ENCODE measurements at places on chromosomes 12 and 14. TPM values are rescaled to one million over a fixed set of nuclear protein-coding genes. Genes with fewer than 3 reads are reported as not detected.

The GPD1 gene
- total RNA-seq, result 38.3 TPM

The PTPRQ gene
- total RNA-seq, result 0.13 TPM

DNA sequence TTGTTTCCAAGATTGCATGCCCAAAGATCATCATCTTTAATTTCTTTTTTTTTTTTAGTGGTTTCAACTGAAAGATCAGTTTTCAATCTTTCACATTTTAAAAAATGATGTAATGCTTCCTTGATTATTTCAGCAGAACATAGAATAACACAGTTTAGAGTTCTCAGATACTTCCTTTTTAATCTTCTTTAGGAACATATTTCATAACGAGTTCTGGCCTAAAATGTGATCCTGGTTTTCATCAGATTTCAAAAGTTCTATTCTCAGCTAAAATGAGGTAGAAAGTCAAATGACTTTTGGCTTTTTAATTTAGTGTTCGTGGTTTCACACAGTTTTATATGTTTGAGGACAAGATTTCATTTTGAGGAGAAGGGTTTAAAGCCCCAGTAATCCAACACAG lies 40.0 kb upstream of the NR1H4 start:
- no peak for DNase-seq

- no peak for DNase-seq
These were observed 16.2 kb downstream of the VPS33A start for GRCh38 chr12:122250047-122250446.

DNA sequence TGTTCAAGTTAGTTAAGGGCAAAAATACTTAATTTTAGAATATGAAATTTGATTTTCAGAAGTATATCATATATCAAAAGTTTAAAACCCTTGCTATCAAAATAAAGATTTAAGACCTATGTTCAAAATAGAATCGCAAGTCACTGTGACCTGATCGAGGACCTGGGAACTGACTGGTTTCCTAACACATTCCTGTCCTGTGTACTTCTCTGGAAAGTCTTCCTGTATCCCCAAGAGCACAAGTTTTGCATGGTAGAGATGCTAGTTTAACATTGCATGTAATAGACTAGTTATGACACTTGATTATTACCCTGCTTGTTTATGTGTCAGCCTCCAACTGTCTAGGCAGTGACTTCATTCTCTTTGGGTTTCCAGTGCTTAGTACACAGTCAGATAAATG lies 30.3 kb downstream of the BCAT1 start:
- DNase-seq, result no peak

The LRRC10 gene
- total RNA-seq, result 40.5 TPM

GRCh38 chr12:78880078-78880477 lies 15.5 kb downstream of the SYT1 start:
- no peak for DNase-seq

DNA sequence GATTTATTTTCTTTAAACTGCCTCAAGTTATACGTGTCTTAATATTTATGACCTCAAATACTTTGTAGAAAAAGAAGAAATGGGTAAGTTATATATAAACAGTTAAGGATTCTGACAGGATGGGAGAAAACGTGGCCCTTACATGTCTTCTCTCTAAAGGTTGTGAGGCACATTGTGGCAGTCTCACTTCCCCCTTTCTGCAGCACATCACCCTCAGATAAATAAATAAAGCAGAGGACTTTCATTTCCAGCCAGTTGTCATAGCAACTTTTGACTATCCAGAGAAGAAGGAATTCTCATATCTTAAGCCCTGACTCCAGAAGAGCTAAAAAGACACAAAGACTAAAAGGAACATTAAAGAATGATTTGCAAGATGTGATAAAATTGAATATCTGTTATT lies 28.8 kb upstream of the CEP83 start:
- DNase-seq, result no peak

GRCh38 chr14:97638864-97639263 lies 841.7 kb downstream of the VRK1 start:
- DNase-seq, result no peak

The G2E3 gene
- total RNA-seq, result 5.2 TPM

The RXYLT1 gene
- total RNA-seq, result 14.3 TPM

GRCh38 chr14:68712703-68713370 lies 80.0 kb downstream of the ZFP36L1 start:
- no peak for DNase-seq

DNA sequence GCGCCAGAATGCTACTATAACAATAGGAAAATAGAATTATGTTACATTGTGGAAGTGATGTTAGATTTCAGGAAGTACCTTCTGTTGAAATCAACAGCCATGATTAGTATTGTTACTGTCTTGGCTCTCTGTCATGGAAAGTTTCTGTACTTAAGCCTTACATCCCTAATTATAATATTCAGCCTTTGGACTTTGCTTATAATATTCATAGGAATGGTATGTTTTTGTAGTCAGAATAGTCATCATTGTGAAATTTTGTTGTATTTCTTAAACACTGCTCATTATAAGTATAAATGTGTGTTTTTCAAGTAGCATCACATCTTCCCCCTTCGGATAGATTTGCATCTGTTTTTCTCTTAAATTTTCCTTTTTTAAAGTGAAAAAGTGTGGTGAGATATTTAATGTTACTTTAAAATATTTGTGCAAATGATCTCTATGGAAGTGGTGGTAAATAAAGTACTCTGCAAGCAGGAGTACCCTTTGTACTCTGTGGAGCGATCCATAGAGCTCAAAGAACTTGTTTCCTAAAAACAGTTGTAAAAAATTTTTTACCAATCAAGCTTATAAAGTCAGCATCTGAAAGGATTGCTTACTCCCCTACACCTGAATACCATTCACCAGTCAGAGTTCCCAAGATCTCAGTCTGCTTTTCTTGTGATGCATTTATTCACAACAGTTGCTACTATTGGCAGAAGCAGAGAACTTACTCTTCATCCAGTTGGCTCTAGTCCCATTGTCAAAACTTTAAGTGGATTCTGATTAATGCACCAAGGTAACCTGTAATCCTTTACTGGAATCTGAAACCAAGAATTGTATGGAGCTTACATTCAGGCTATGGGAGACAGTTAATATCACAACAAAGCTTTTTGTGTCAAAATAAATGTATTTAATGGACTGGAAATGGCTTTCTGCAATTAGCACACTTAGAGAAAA lies 87.8 kb downstream of the RIC8B start:
- no peak for DNase-seq

DNA sequence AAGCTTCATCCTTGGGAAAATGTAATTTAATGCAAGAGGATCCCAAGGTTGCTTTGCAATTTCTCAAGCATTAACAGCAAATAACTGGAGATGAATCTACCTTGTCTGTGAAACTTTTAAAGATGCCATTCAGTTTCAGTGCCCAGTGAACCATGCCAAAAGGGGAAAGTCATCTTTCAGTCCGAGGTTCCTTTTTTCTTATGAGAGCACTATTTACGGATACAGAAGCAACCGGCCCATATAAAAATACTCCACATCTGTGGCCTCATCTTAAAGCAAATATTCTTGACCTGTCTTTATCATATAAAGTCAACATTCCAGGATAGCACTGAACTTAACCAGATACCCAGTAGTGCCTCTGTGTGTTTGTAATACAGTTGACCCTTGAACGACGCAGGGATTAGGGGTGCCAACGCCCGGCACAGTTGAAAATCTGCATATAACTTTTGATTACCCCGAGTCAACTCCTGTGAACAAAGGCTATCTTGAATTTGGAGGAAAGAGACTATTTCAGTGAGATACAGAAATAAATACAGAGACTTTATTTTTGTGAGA lies 209.4 kb downstream of the PCNX1 start:
- DNase-seq, result no peak

GRCh38 chr12:69897744-69898143 lies 72.7 kb downstream of the MYRFL start:
- DNase-seq, result peak; percentile 47

The PPFIA2 gene
- total RNA-seq, result 0.35 TPM

The KRT83 gene
- total RNA-seq, result not detected

- no peak for DNase-seq
These were observed 129.8 kb upstream of the TMEM132C start for GRCh38 chr12:128137140-128137539.

GRCh38 chr12:87920139-87920538 lies 109.1 kb downstream of the C12orf50 start:
- no peak for DNase-seq

The CFAP54 gene
- 0.13 TPM for total RNA-seq

DNA sequence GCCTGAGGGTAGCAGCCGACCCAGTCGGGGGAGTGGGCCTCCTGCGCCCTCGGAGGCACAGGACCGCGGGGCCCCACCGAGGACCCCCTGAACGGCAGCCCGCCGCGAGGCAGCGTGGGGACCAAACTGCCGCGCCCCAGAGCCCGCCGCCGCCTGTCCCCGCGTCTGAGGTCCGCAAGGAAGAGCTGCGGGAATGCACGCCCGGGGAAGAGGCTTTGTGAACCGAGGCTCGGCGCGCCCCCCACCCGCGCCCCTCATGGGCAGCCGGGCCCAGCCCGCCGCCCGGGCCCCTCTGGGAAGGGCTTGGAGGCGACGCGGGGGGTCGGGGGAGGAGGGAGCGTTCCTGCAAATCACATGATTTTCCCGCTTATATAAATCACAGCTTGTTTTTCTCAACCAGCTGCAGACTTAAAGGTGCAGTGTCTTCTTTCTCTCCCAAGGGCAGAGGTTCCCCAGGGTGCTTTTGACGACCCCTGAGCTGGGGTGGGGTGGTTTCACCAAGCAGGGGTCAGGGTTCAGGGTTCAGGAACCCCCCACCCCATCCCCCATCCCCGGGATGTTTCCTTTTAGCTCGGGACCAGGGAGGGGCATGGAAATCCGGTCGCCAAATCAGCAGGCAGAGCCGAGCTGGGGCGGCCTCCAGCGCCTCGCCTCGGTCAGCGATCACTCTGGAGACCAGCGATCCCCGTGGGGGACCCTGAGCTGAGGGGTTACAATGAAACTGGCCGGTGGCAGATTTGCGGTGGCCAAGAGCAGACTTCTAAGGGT lies 44.7 kb upstream of the ATP23 start:
- DNase-seq, result peak; percentile 88

- peak; percentile 73 for DNase-seq
These were observed 40.8 kb upstream of the PNMA1 start for GRCh38 chr14:73754911-73755360.

DNA sequence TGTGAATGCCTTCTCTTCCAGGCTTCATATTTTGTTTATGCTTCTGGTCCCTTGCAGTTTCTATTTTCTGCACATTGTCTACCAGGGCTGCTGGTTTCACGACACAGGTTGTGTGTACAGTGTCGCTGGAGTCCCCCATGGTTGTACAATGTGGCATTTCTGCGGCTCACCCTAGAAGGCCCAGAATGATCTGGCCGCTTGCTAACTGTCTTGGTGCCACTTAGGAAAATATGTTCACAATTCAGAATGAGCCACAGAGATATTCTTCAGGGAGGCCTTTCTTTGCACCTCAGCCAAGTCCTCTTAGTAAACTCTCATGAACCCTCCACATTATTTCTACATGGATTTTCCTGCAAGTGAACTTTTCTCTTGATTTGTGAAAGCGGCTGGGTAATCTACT lies 195.4 kb downstream of the SUDS3 start:
- no peak for DNase-seq

The RTL1 gene
- total RNA-seq, result not detected

DNA sequence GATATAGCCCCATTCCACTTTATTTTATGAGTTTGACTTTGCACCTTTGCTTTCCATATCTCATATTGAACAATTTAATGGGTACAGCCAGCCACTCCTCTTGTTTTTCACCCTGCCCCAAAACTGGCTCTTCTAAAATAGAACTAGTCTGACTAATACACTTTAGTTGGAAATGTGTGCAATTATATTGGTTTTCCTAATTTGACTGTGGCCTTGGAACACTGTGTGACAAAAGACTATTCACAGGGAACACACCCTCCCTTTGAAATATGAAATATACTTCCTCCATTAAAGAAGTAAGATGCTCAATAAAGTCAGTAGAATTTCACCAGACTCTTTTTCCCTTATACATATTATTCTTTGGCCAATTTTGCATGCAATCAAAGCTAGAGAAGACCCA lies 218.6 kb upstream of the DCN start:
- DNase-seq, result no peak

The NTN4 gene
- total RNA-seq, result 81.5 TPM

The HOXC10 gene
- not detected for total RNA-seq

DNA sequence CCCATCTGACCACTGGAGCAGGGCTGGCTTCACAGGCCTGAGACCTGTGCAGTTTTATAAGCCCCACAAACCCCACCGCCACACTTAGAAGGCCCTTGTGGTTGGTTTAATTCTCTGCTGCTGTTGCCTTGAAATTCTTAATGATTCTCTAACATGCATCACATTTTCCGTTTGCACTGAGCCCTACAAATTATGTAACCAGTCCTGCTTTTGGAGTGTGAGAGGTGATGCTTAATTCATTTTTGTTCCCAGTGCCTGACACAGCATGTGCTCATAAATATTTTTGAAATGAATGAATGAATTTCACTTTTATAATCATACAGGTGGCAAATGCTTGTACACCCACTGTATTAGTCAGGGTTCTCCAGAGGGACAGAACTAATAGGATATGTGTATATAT lies 52.8 kb upstream of the PLXNC1 start:
- DNase-seq, result no peak

DNA sequence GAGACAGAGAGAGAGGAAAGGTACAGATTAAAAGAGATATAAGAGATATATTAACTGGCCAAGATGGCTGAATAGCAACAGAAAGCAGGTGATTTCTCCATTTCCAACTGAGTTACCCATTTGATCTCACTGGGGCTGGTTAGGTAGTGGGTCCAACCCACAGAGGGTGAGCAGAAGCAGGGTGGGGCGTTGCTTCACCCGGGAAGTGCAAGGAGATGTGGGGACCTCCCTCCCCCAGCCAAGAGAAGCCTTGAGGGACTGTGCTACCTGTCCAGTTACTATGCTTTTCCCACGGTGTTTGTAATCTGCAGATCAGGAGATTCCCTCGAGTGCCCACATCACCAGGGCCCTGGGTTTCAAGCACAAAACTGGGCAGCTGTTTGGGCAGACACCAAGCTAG lies 131.2 kb downstream of the AKAP6 start:
- DNase-seq, result no peak

The SLC25A47 gene
- total RNA-seq, result not detected

GRCh38 chr12:82981150-82981549 lies 294.4 kb downstream of the TMTC2 start:
- DNase-seq, result no peak

DNA sequence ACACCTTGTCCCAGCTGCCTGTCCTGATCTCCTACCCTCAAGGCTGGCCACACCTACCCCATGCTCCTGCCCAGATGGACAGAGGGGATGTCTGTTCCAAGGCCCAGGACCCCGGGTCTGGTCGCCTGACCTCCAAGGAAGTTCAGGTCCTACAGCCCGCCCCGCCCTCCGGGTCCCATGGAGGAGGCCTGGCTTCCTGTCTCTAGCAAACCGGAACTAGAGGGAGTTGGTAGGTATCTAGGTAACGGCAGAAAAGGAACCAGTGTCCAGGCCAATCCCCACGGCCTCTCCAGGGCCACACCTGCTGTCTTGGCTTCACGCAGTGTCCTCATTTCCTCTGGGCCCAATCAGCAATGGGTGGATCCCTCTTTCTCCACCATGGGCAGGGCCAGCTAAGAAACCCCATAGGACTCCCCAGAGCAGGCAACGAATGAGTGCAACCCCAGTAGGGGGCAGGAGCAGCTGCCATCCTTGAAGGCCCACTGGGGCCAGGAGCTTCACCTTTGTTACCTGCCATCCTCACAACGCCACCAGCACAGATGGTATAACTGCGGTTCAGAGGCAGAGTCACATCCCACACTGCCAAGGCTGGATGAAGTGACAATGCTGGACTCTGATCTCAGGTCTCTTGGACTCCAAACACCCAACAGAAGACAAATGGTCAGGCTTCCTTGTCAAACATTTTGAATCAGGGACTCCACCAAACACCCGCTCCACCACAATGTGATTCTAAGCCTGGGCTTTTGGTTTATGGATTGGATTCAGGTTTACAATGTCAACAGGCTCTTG lies 25.1 kb upstream of the RPLP0 start:
- peak; percentile 74 for DNase-seq

The GZMH gene
- 0.86 TPM for total RNA-seq

- DNase-seq, result no peak
These were observed 10.8 kb upstream of the CEBPE start for GRCh38 chr14:23129759-23130316.

All from Right ventricle myocardium superior (tissue), 1 donor.